ENCODE measurements at places on chromosomes 6 and 20.

DNA sequence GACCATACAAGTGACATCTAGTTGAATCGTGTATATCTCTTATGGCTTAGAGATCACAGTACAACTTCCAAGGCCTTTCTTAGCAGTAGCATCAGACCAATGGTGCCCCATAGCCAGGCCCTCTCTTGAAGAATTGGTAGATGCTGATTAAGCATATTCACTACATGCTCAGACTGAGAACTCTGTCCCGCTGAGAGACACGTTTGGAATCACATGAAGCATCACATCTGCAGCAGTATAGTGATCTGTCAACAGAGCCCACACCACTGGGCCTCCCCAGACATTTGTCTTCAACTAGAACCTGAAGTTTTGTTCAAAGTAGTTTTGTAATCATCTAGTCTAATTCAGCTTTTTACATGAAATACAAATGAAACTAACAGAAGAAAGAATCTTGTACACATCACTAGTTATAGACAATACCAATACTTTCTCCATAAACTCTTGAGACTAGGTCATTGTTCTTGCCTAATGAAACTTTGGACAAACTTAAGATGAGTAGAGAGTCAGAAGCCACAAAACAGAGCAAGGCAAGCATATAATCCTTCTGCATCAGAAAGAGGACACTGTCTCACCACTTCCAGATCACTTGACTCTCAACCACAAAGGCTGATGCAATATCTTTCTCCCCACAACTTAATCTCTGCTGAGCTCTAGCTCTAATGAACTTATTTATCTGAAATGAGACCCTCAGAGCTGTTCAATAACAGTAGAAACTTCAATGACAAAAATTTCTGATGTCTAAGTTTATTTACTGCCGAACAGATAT, 182.7 kb downstream of the TBX18 start:
- peak; percentile 46 for DNase-seq

- no peak for DNase-seq
Observed at GRCh38 chr6:53301801-53302537, 46.8 kb downstream of the ELOVL5 start.

- no peak for DNase-seq
Observed at GRCh38 chr6:66127061-66127460, 420.0 kb upstream of the EYS start.

GRCh38 chr20:17530716-17531664, at the start of gene BFSP1:
BFSP1 (minus strand) TSS chr20:17531379; CDS start chr20:17531329, 50 bp downstream.
- DNase-seq, result peak; percentile 22

DNA sequence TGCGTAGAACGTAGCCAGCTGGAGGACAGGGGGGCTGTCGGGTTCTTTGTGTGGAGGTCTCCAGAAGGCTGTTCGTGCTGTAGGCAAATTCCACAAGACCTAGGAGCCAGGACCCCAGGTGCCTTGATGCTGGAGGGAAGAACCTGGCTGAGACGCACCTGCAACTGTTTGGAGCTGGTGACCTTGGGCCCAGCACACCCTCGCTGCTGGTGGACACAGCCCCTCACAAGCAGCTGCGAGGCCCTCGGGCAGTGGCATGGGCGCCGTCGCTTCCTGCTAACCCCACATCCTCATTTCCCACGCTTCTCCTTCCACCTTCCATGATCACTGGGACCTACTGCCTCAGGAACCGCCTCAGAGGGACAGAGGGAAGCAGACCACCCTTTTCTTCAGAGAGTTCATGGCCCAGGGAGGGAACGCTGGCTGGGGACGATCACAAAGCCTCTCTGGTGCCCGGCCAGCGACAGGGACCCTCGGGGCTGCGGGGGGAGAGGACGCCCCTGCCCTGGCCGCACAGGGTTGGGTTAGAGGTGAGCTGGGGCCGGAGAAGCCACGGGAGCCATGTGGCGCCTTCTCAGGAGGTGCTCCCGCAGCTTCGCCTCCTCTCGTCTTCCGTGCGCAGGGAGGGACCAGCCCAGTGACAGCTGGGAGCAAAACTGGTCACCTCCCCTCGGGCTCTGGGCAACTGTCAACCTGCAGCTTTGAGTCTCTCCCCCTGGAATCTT, 18.4 kb downstream of the DLL1 start:
- DNase-seq, result no peak

- DNase-seq, result no peak
Observed at GRCh38 chr6:132219901-132220300, 181.4 kb downstream of the MOXD1 start.

- no peak for DNase-seq
Observed at GRCh38 chr6:96836631-96837080, 621 bp downstream of the GPR63 start.

GRCh38 chr6:96923400-96923799, 1.1 kb upstream of the KLHL32 start:
- no peak for DNase-seq

- DNase-seq, result no peak
Observed at GRCh38 chr6:154591234-154591633, 80.7 kb upstream of the CNKSR3 start.

GRCh38 chr6:16754876-16755275, 6.4 kb downstream of the ATXN1 start:
- no peak for DNase-seq

GRCh38 chr20:33490023-33490933, at the start of gene CBFA2T2:
CBFA2T2 (plus strand) TSS chr20:33490096; CDS start chr20:33490268, 172 bp downstream.
- peak; percentile 33 for DNase-seq

DNA sequence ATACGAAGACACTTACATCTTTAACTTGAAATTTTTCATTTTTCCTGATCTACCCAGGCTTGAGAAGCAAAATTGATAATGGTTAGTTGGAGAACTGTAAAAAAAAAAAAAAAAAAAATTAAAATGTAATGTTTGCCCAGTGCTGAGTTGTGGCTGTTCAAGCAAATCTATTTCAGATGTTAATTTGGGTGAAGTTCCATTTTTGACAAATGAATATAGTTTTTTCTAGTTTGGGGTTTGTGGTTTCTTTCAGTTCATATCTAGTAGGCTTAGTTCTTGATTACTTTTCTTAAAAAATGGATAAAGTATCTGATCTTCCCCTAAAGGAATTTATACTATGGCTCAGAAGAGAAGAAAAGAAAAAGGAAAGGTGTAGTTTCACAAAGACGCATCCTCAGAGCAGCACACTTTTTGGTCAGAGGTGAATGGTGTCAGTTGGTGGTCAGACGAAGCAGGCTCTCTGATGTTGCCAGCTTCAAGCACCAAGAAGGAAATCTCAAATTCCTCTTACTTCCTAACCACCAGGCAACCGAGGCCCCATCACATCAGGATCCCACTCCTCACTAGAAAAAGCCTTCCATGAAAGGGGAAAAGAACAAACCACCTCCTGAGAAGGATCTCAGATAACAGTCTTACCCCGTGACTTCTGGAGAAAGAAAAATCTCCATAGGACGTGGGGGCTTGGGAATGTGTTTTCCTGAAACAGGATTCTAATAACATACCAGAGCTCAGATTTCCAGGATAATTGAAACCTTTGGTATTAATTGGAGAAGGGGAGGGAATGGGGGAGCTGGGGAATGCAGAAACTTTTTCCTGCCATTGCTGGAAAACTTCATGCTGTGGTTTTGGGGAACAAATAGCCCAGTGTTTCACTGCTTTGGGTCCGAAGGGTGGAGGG, 396.2 kb downstream of the CD83 start:
- no peak for DNase-seq

GRCh38 chr6:144049386-144049785, 41.3 kb upstream of the PLAGL1 start:
- no peak for DNase-seq

- peak; percentile 28 for DNase-seq
Observed at GRCh38 chr6:12851123-12851695, 134.6 kb downstream of the PHACTR1 start.

DNA sequence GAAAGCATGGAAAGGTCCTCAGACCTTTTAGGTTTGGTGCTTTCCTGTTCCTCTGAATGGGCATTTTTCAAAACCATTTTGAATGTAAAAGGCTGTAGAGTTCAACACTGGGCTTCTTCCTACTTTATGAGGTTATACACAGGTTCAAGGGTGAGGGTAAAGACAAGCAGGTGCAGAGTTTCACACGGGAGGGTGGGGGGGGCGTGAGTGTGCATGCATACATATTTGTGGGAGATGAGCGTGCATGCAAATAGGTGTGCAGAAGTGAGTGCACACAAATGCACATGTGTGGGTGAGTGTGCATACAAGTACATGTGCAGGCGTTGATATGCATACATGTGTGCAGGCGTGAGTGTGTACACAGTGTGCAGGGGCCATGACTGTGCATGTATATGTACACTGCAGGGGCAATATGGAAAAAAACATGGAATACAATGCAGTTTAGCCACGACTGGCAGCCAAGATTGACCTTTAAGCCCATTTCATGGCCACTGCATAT, 183.1 kb downstream of the GMPR start:
- DNase-seq, result no peak

DNA sequence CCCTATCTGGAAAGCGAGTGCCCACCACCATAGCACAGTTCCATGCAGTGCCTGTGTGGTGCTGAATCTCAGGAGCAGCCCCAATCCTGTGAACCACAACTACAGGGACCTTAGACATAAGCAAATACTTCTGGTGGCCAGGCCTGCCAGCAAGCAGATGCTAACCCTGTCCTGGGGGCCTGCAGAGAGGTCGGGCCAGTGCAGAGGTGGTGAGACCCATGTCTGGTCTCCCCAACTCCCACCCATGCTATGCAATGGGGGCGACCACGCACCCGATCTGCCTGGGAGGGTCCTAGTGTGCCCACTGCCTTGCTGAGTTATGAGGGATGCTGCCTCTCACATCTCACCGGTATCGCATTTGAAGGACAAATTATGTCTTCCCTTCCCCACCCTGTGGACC, 151.6 kb upstream of the ZNF337 start:
- no peak for DNase-seq

DNA sequence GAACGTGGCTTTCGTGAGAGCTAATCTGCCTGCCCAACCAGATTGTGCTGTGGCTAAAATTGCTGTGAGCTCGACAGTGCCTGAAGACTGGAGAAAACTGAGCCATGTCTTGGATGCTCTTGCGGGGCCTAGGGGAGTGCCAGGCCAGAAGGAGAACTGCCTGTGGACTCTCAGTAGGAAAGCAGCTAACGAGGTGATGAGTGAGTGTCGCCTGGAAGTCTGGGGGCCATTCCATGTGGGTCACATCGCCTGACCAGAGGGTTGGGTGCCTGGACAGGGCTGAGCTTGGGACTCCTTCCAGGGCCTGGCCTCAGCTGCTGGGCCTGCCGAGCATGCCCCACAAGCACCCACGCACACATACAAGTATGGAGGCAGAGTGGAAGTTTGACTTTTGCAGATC, 166.5 kb downstream of the VEGFA start:
- no peak for DNase-seq

GRCh38 chr6:45714006-45714730, 301.5 kb downstream of the CLIC5 start:
- DNase-seq, result no peak

Measured in fibroblast of skin of left quadriceps (primary cell).